ENCODE measurements at places on chromosomes 2 and 18.

- no peak for DNase-seq
Observed at GRCh38 chr18:78126536-78126935, 853.1 kb upstream of the SALL3 start.

GRCh38 chr2:239599299-239599698, 198.5 kb upstream of the HDAC4 start:
- no peak for DNase-seq

- no peak for DNase-seq
Observed at GRCh38 chr2:38653380-38653714, 12.6 kb upstream of the GALM start.

DNA sequence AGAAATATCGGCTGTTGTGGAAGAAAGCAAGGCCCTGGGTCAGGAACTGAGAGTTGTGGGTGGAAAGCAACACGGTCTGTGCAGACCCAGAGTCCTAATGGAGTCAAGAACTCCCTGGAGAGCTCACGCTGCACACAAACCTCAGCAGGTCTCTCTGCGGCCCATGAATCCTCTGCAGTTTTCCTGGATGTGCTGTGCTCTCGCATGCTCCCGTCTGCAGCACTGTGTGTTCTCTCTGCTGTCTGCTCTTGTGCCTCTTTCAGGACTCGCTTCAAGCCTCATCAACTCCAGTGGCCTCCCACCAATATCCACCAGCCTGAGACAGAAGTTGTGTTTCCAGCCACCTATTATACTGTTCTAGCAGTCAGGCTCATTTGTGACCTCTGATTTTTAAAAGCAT, 24.3 kb downstream of the RNU4ATAC start:
- DNase-seq = no peak

GRCh38 chr18:41939326-41939725, 15.7 kb upstream of the PIK3C3 start:
- no peak for DNase-seq

- no peak for DNase-seq
Observed at GRCh38 chr2:144412709-144413108, 107.2 kb downstream of the ZEB2 start.

DNA sequence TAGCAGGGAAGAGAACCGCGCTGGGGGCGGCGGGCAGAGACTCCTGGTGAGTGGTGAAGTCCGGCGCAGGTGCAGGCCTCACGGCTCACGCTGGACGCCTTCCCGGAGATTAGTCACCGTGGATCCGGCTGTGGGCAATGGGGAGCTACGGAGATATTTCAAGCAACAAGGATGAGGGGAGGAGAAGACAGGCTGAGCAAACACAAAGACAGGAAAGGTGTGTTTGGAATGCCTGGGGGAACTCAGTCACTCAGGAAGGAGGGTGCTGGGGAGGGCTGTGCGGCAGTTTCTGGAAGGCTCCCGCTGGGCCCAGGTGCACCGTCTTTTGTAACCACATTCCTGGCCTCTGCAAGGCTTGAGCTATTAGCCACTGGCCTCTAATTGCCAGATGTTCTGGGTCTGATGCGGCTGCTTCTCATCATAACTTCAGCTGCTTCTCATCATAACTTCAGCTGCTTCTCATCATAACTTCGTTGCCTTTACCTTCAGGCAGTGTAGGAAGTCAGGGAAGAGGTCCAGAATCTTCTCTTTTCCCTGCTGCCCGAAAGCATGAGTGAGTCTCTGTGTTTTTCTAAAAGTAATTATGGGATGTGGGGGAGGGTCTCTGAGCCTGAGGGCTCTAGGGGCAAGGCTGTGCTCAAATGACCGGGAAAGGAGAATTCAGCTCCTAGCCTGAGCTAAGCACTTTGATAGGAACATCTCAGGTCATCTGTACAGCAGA, 118.9 kb downstream of the PXDN start:
- peak; percentile 31 for DNase-seq

DNA sequence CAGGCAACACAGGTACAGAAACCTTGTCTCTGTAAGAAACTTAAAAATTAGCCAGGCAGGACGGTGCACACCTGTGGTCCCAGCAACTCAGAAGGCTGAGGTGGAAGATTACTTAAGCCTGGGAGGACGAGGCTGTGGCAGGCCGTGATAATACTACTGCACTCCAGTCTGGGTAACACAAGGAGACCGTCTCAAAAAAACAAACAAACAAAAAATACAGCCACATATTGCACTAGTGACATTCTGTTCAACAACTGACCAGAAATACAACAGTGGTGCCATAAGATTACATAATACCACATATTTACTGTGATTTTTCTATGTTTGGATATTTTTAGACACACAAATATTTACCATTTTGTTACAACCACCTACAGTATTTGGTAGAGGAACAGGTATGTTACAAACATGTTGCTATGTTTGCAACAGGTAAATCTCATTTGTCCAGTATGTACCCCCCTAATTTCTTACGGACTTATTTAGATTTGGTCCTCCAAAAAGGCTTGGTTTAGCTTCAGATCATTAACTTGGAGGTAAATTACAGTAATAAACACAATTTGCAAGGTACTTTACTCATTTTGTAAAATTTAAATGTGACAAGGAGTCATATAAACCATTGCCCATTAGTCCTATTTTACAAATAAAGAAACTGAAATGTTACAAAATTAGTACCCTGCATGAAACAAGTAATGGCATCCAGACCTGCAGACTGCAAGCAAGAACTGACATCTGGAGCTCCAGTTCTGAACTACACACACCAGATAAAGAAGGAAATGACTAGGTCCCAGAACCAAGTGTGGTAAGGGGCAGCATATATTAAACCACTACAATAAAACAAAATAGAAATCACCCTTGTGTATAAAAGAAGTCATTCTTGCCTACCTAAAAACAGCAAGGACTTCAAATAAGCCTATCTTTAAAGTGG, 36.8 kb downstream of the TRIP12 start:
- DNase-seq = no peak

DNA sequence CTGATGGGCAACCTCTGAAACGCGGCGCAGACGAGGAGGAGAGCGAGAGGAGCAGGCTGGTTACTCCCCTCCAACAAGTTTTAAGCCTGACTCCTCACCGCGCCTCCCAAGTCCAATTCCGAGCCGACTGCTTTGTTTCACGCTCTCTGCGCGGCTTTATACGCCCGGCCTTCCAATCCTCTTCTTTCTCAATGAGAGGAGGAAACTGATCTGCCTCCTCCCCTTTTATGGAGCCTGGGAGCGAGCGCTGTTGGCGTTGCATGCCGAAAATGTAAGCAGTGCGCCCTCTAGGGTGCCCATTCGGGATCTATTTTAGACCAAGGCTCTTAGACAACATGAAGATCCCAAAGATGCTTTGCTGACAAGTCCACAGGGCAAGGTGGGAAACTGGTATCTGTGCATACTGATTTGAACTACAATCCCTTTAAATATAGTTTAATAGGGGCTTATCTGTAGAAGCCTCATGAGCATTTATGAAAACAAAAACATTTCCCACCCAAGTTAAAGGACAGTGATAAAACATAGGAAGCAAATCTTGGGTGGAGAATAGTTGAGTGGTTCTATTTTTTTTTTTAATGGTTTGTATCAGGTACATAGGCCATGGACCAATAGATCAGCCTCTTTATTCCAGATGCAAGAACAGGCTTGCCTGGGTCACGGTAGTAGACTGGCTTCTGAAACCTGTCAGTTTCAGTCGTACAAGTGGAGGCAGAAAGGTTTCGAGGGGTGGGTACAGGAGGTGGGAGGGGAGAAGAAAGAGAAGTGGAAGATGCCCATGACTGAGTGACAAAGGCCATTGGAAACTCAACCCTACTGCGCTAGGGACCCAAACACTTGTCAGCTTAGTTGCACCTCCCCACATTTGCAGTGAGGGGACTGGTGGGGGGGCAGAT, at the start of gene RND3:
Gene RND3, minus strand, starts transcription at position 131 of the 893 bp plus-strand sequence. CDS start 250 bp downstream, outside the sequence.
- DNase-seq = peak; percentile 96

- DNase-seq = no peak
Observed at GRCh38 chr2:64998658-64999061, 9.5 kb downstream of the SLC1A4 start.

DNA sequence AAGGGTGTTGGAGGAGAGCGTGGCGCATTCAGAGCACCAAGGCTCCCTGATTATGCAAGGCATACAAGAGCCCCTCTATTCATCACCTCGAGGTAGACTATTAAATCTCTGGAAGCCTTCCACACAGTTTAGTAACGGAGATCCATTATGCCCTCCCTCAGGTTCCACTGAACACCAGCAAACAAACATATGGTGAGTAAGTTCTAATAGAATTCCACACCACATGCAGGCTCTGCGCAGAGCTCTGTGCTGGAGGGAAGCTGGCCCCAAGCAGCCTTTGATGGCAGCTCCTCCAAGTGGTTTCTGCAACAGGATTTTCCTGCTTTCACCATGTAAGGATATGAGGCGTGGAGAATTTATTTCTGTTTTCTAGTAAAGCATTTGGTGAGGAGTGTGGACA, 238.6 kb downstream of the C1D start:
- DNase-seq = no peak

DNA sequence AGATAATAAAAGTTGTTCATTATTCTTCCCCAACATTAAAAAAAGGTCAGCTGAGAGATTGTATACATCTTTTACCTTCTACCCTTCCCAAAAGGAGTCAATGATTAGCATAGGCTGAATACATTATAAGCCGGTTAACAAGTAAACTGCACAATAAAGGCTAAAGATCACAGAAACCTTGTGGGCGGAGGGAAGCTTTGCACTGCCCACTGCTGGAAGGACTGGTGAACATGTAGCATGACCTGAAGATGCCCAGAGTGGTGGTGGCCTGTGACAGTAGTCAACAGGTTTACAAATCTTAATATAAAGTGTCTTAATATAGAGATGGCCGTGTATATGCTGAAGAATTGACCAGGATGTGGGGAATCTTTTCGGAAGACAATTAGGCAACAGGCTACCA, 35.6 kb downstream of the ARL5A start:
- no peak for DNase-seq

- DNase-seq = no peak
Observed at GRCh38 chr2:109162999-109163398, 34.0 kb downstream of the SH3RF3 start.

GRCh38 chr2:47690132-47690531, 92.8 kb upstream of the MSH6 start:
- DNase-seq = no peak

- no peak for DNase-seq
Observed at GRCh38 chr2:7539760-7540159, 622.5 kb downstream of the RNF144A start.

DNA sequence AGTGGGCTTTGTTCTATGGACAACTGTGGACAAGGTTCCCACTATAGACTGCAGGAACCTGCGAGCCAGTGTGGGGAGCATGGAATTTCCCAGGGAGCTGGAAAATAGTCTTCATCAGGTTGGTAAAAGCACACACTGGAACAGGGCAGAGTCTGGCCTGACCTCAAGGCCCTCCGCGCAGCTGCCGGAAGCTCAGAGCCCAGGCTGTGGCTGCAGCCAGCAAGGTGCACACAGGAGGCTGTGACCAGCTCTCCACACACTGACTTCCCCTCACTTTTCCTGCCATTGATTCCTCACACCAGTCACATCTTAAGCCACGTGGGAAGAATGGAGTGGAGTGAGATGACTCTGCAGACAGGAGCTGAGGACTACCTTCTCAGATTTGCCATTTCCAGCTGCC, 19.1 kb downstream of the MAL start:
- no peak for DNase-seq

DNA sequence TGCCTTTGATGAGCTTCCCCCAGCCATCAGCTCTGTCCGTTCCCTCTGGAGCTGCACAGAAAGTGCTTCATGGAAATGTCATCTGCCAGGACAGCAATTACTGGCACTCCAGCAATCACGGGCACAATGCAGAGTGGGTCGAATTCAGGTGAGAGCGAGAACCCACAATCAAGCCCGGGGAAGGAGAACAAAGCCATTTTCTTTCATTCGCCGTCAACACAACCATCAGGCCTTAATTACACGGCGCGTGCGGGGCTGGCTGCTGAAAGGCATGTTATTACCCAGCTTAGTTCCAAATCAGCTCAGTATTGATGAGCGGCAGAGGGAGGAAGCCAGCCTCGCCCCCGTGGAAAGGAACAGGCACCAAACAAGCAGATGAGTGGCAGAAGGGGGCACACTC, 143.9 kb downstream of the MYT1L start:
- no peak for DNase-seq

- DNase-seq = no peak
Observed at GRCh38 chr2:225017713-225018112, 24.6 kb downstream of the DOCK10 start.

- no peak for DNase-seq
Observed at GRCh38 chr2:24009367-24009679, 562 bp upstream of the MFSD2B start.

DNA sequence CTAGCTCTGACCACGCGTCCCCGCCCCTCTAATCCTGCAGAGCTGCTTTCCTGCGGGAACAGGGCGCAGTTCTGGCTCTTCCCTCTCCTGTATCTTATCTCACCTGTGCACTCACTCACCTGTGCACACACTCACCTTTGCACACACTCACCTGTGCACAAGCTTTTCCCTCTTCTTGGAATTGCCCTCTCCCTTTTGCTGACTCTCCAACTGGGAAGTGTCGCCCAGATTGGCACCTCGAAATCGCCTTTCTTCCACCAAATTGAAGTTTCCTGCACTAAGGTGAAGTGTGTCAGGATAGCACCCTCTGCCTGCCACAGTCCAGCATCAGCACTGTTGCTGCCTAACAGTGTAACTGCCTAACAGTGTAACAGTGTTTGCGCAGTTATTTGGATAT, 566 bp upstream of the CMPK2 start:
- no peak for DNase-seq

GRCh38 chr2:215946586-215946985, 66.8 kb downstream of the MREG start:
- no peak for DNase-seq

DNA sequence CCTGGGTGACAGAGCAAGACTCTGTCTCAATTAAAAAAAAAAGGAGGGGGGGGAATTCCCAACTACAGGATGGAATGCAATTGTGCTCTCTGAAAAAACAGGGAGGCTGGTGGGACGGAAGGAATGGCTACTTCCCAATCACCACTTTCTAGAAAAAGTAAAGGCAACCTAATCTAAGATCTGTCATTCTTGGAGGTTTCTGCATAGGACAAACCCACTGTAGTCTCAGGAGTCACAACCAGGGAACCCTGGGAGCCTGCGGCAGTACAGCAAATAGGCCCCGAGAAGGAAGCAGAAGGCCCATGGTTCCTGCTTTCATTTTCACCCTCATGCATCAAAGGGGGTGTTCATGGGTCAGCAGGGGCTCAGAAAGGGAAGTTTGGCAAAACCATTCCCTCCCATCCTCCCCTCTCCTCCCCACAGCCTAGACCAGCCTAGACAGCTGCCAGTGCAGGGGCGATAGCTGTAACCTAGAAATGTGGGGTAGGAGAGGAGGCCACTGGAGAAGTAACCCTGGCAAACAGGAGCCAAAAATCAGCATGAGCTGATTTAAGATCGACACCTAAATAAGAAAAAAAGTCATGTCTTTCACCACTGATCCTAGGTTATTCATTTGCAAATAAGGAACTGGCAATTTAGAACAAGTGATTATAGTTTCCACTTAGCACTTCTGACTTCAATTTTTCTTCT, 48.0 kb downstream of the TRABD2A start:
- DNase-seq = no peak

GRCh38 chr2:144382849-144383248, 137.1 kb downstream of the ZEB2 start:
- DNase-seq = no peak

- no peak for DNase-seq
Observed at GRCh38 chr2:163794635-163795034, 58.8 kb upstream of the FIGN start.

- DNase-seq = no peak
Observed at GRCh38 chr2:25955036-25955435, 27.3 kb downstream of the KIF3C start.
